ENCODE measurements at places on chromosomes 2 and 18. TPM values are rescaled to one million over a fixed set of nuclear protein-coding genes. Genes with fewer than 3 reads are reported as not detected.

Gene SCG2
- not detected for total RNA-seq

Gene NEB
- total RNA-seq = 1.7 TPM

Gene TM4SF20
- total RNA-seq = not detected

Gene SERPINB11
- total RNA-seq = not detected

Gene PLGLB1
- total RNA-seq = 21.0 TPM

Gene AGFG1
- total RNA-seq = 55.0 TPM

GRCh38 chr2:106316915-106317314, 122.8 kb upstream of the UXS1 start:
- DNase-seq = no peak
- no peaks in the 10 kb centered on the region for H3K36me3 ChIP-seq
- H3K27me3 ChIP-seq = peaks cover 2% of the 10 kb centered on the region
- peaks cover 4% of the 10 kb centered on the region for H3K4me1 ChIP-seq
- no peak overlapping the region for H3K27ac ChIP-seq
- no peak overlapping the region for H3K4me3 ChIP-seq

GRCh38 chr2:36570416-36570815, 27.6 kb downstream of the FEZ2 start:
- H3K27ac ChIP-seq = no peak overlapping the region
- no peaks in the 10 kb centered on the region for H3K4me1 ChIP-seq
- DNase-seq = no peak
- no peaks in the 10 kb centered on the region for H3K27me3 ChIP-seq
- peaks cover 83% of the 10 kb centered on the region for H3K36me3 ChIP-seq

DNA sequence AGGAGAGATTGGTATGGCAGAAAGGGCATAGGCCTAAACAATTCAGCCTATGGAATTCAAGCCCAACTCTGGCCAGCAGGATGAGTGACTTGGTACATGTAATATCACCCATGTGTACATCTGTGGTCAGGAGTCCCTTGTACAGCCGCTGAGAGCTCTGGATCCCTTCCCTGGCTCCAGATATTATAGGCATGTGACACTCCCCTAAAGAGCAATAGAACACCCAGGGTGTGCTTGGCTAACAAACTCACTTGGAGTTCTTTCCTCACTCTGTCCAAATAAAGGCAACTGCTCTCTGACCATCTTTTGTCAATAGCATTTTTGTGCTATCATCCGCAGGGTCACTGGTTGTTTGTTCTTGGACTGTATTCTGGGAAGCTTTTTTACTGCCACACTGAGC, 197.4 kb upstream of the NCKAP5 start:
- DNase-seq = no peak
- H3K4me3 ChIP-seq = no peak overlapping the region
- no peaks in the 10 kb centered on the region for H3K4me1 ChIP-seq
- no peak overlapping the region for H3K27ac ChIP-seq
- H3K36me3 ChIP-seq = no peaks in the 10 kb centered on the region

- no peak overlapping the region for H3K27ac ChIP-seq
- H3K27me3 ChIP-seq = no peaks in the 10 kb centered on the region
- H3K36me3 ChIP-seq = no peaks in the 10 kb centered on the region
- no peak overlapping the region for H3K4me3 ChIP-seq
- no peaks in the 10 kb centered on the region for H3K4me1 ChIP-seq
These were observed 509.1 kb downstream of the MBD2 start for GRCh38 chr18:53715243-53715853.

- H3K36me3 ChIP-seq = no peaks in the 10 kb centered on the region
- no peak overlapping the region for H3K27ac ChIP-seq
- DNase-seq = no peak
- no peak overlapping the region for H3K4me3 ChIP-seq
These were observed 54.4 kb upstream of the LINC00305 start for GRCh38 chr18:64203295-64203694.

- H3K4me1 ChIP-seq = no peaks in the 10 kb centered on the region
- no peak overlapping the region for H3K27ac ChIP-seq
- DNase-seq = no peak
- no peak overlapping the region for H3K4me3 ChIP-seq
These were observed 118.7 kb downstream of the KCTD1 start for GRCh38 chr18:26429535-26430226.

DNA sequence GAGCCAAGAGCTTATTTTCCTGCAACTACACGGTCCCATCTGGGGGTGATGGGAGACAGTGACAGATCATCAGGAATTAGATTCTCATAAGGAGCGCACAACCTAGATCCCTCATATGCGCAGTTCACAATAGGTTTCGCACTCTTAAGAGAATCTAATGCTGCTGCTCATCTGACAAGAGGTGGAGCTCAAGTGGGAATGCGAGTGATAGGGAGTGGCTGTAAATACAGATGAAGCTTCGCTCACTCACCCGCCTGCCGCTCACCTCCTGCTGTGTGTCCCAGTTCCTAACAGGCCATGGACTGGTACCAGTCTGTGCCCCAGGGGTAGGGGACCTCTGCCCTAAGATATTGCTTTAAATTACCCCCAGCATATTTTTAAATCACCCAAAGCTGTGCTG, 10.8 kb downstream of the LRRFIP1 start:
- no peak overlapping the region for H3K27ac ChIP-seq
- H3K4me1 ChIP-seq = peaks cover 8% of the 10 kb centered on the region
- peaks cover 13% of the 10 kb centered on the region for H3K36me3 ChIP-seq
- no peak overlapping the region for H3K4me3 ChIP-seq
- no peaks in the 10 kb centered on the region for H3K27me3 ChIP-seq

DNA sequence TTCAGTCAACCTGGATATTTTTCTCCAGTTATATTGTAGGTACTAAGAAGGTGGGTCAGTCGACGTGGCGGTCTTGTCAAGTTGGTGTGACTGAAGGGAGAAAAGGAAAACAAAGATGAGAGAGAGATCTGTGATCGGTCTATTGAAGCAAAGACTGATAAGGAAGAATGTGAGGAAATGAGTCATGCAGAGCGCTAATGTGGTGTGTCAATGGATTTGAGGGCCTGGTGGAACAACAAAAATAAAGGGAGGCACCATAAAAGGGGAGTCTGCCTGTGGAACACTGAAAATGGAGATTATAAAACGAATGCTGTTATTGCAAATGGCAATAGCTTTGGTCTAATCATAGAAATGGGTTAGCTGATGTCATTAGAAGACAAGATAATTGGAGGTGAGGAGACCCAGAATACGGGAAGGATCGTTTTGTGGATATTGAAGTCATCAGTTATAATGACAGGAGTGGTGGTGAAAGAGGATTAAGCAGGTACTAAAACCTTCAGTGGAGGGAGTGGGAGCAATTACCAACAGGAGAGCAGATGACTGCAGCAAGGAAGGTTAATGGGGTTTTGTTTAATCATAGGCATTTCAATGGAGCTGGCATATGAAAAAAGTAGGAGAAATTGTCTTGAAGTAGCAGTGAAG, 599.1 kb upstream of the FSHR start:
- DNase-seq = no peak
- H3K27ac ChIP-seq = no peak overlapping the region
- no peaks in the 10 kb centered on the region for H3K27me3 ChIP-seq
- no peaks in the 10 kb centered on the region for H3K36me3 ChIP-seq
- no peak overlapping the region for H3K4me3 ChIP-seq
- H3K4me1 ChIP-seq = no peaks in the 10 kb centered on the region

DNA sequence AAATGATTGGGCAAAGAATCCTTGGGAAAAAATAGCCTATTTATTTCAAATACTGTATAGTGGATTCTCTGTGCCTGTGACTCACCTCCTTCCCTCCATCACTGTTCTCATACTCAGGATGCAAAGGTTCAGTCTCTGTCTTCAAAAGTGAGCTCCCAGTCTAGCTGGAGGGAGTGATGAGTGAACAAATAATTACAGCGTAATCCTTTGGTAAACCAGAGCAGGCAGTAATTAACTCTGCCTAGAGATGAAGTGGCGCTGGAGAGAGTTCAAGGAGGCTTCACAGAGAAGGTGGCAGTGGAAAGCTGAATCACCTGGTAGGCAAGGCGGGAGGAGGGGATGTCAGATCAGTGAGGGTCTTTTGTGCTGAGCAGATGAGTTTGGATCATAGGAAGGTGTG, 6.5 kb downstream of the DGUOK start:
- H3K27me3 ChIP-seq = no peaks in the 10 kb centered on the region
- peaks cover 73% of the 10 kb centered on the region for H3K36me3 ChIP-seq
- no peak overlapping the region for H3K4me3 ChIP-seq
- H3K27ac ChIP-seq = peak overlapping the region; percentile 63

- no peaks in the 10 kb centered on the region for H3K4me1 ChIP-seq
- no peak overlapping the region for H3K4me3 ChIP-seq
- H3K36me3 ChIP-seq = no peaks in the 10 kb centered on the region
- H3K27me3 ChIP-seq = peaks cover 16% of the 10 kb centered on the region
- no peak for DNase-seq
These were observed 47.6 kb downstream of the BCL11A start for GRCh38 chr2:60505880-60506260.

GRCh38 chr2:157492189-157492773, 48.4 kb upstream of the CYTIP start:
- no peaks in the 10 kb centered on the region for H3K27me3 ChIP-seq
- peak; percentile 62 for DNase-seq
- H3K4me3 ChIP-seq = no peak overlapping the region
- H3K27ac ChIP-seq = peak overlapping the region; percentile 49
- peaks cover 40% of the 10 kb centered on the region for H3K4me1 ChIP-seq

DNA sequence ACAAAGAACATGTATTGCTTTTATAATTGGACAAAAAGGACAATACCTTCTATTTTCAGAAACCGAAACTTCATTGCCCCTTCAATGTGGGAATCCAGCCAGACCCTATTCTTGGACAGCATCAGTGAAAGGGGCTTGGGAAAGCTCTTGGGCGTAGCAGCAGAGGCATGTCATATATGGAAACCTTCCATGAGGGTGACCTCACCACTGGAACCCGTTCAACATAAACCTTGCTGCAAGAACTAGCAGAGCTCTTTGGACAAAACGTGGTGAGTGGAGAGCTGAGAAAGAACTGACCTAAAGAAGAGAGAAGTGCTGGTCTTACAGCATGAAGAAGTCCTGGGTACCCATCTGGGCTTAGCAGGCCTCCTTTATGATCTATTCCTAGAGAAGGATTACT, 22.7 kb upstream of the ACTG2 start:
- no peaks in the 10 kb centered on the region for H3K4me1 ChIP-seq
- H3K27me3 ChIP-seq = no peaks in the 10 kb centered on the region
- H3K36me3 ChIP-seq = no peaks in the 10 kb centered on the region
- no peak overlapping the region for H3K27ac ChIP-seq
- H3K4me3 ChIP-seq = no peak overlapping the region
- DNase-seq = no peak

GRCh38 chr2:94861308-94862152, 9.7 kb upstream of the TEKT4 start:
- no peak overlapping the region for H3K27ac ChIP-seq
- DNase-seq = no peak
- no peak overlapping the region for H3K4me3 ChIP-seq

GRCh38 chr18:34837769-34838272, 127.7 kb downstream of the DTNA start:
- no peak for DNase-seq
- H3K27ac ChIP-seq = no peak overlapping the region
- H3K36me3 ChIP-seq = no peaks in the 10 kb centered on the region
- no peaks in the 10 kb centered on the region for H3K27me3 ChIP-seq

DNA sequence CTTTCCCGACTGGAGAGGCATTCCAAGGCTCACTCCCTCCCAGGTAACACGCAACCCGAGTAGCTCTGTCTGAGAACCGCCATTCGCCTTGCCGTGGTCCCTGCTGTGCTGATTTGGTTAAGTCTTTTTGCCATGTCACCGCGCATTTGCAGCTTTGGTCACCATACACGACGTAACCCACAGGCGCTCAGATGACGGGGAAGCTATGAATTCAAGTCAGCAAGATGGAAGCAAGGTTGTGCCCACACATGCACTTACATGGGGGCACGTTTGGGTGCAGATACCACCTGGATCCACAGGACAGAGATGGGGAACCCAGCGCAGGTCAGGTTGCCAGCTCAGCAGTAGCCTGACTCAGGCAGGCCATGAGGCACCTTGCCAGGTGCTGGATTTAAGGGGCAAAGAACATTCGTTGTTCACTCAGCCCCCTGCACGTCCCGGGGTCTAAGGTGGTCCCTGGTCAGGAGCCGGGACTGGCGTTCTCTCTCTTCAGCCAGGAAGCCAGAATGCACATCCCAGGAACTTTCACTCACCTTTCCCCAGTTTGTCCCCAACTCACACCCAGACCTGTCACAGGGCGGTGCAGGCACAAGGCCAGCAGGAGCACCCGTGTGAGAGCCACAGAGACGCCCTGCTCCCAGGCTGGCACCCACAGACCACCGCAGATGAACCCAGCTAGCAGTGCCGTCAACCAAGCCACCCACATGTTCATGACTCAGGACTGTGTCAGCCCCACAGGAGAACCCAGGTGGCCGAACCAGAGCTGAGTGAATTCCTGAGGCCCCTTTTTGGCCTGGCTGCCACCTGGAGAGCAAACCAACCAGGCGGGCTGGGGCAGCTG, 19.9 kb downstream of the SNED1 start:
- no peak overlapping the region for H3K4me3 ChIP-seq
- H3K27ac ChIP-seq = no peak overlapping the region
- no peaks in the 10 kb centered on the region for H3K27me3 ChIP-seq
- H3K4me1 ChIP-seq = peaks cover 19% of the 10 kb centered on the region

GRCh38 chr2:6872394-6872793, 5.2 kb upstream of the RSAD2 start:
- H3K4me1 ChIP-seq = peaks cover 26% of the 10 kb centered on the region
- peak overlapping the region; percentile 1 for H3K27ac ChIP-seq
- H3K4me3 ChIP-seq = peak overlapping the region; percentile 4
- no peaks in the 10 kb centered on the region for H3K36me3 ChIP-seq
- H3K27me3 ChIP-seq = no peaks in the 10 kb centered on the region

DNA sequence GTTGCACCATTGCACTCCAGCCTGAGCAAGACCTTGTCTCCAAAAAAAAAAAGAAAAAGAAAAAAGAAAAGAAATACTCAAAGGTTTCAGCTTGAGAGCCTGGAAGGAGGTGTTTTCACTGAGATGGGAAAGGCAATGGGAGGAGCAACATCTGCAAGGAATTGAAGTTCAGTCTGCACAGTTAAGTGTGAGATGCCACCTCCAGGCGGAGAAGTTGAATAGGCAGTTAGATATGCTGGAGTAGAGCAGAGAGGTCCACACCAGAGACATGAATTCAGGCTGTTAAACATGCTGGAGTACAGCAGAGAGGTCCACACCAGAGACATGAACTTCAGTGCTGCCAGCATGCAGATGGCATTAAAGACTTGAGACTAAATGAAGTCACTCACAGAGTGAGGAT, 41.4 kb upstream of the DTNB start:
- peaks cover 12% of the 10 kb centered on the region for H3K27me3 ChIP-seq
- H3K4me3 ChIP-seq = no peak overlapping the region
- H3K4me1 ChIP-seq = peaks cover 10% of the 10 kb centered on the region
- no peak overlapping the region for H3K27ac ChIP-seq
- no peak for DNase-seq
- no peaks in the 10 kb centered on the region for H3K36me3 ChIP-seq

DNA sequence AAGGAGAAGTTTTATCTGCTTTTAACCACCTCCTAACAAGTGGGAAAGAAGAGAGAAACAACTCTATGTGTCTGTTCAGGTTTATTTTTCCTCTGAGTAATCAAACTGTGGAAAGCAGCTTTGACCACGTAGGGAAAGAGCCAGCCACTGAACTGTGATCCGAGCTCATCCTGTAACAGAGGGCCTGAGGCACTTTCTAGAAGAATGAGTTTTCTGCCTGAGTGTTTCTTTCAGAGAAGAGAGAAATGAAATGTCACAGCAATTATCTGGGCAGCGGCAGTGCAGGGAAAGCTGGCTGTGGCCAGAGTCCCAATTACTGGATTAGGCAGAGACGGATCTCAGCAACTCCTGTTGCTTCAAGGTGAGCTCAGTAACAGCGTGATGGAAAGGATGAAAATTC, 151.9 kb downstream of the CD226 start:
- no peak for DNase-seq
- H3K27me3 ChIP-seq = no peaks in the 10 kb centered on the region
- peaks cover 15% of the 10 kb centered on the region for H3K36me3 ChIP-seq
- no peak overlapping the region for H3K4me3 ChIP-seq

- H3K27ac ChIP-seq = no peak overlapping the region
- H3K4me1 ChIP-seq = peaks cover 6% of the 10 kb centered on the region
- H3K36me3 ChIP-seq = no peaks in the 10 kb centered on the region
- DNase-seq = no peak
- H3K27me3 ChIP-seq = peaks cover 20% of the 10 kb centered on the region
- peak overlapping the region; percentile 90 for H3K4me3 ChIP-seq
These were observed 12.8 kb downstream of the ALPG start for GRCh38 chr2:232419245-232420072.

Data from naive thymus-derived CD8-positive, alpha-beta T cell (primary cell).